ENCODE measurements at places on chromosomes 5 and 9.

- no peak for DNase-seq
These were observed 38.9 kb downstream of the ADAMTS16 start for GRCh38 chr5:5179079-5179478.

- no peak for DNase-seq
These were observed 60.9 kb downstream of the YTHDC2 start for GRCh38 chr5:113574417-113574816.

GRCh38 chr9:136646827-136647711, 15.6 kb upstream of the EGFL7 start:
- no peak for DNase-seq

- no peak for DNase-seq
These were observed 21.3 kb downstream of the MSX2 start for GRCh38 chr5:174745590-174746103.

- no peak for DNase-seq
These were observed 14.3 kb upstream of the MARCHF6 start for GRCh38 chr5:10339058-10339811.

- no peak for DNase-seq
These were observed 209.6 kb upstream of the ST8SIA4 start for GRCh38 chr5:101112645-101113044.

DNA sequence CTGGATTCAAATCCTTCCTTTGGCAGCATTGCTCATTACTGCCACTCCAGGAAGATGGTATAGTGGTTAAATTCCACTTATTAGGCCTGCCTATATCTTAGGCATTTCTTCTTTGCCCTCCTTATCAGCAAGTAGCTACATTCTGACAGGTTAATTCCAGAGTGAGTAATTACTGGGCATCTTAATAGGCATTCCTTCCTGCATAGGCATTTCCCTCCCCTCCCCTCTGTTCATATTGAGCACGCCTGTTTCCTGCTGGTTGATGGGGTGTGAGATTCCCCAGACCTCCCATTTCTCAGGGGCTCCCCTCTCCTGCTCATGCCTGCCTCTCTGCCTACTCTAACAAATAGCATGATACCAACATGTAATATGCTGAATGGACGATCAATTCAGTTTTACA, 305.9 kb downstream of the CYLC2 start:
- no peak for DNase-seq

DNA sequence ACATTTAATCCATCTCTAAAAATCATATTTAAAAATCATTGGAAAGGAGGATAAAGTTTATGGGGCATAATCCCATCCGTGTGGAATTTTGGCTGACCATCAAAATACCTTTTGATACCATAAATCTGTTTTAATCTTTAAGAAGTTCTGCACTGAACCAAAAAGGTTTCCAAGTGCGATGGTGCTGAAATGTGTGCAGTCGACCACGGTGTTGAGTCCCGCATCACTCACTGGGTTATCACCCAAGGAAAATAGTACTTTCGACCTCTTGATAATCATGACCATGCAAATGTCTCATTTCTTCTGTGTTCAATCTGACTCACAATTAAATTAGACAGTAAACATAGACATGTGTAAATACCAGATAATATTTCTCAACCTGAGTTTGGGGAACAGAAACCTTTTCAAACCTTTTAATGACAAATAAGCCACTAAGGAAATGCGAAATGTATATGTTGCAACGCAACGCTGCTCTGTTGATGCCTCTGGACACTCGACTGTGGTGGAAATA, 62.0 kb upstream of the CDH6 start:
- DNase-seq = no peak

DNA sequence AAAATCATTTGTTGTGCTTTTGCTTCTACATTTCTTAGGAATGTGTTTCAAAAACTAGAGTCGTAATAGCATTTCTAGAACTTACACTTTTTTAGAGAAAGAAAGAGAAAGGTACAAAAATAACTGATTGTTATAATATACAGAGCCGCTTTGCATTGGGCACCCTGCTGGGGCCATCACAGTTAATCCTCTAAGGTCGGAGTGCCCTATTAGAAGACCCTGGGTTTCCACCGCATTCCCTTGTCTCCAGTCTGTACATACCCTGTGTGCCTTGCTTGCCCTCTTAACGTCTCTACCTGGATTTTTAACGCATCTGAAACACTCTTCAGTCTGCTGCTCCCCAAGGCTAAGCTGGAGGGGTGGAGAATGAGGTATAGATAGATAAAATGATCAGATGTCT, 1.3 kb downstream of the MARVELD2 start:
- DNase-seq = no peak

DNA sequence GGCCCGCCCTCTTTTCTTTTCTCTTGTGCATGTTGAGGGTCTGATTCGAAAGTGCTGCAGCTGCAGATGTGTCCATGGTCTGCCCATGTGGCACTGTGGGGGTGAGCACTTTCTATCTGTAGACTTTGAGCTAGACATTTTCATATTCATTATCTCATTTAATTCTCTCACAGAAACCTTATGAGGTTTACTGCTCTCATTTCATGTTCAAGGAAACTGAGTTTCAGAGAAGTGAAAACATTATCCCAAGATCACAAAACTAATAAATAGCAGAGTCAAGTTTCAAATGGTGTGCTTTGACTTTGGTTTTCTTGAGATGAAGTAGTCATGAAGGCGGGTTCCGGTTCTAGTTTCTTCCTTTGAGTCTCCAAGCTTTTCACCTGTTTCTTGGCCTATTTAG, 536.5 kb upstream of the ZNF462 start:
- no peak for DNase-seq

Measured in stimulated activated CD8-positive, alpha-beta memory T cell treated with anti-CD3 and anti-CD28 coated beads, Interleukin-4, amount 100 ng/mL, for 4 hours (primary cell).